Suppressor macrophage (primary cell): ENCODE measurements at places on chromosomes 16 and 17.

GRCh38 chr16:89304181-89304851 lies 86.8 kb downstream of the ZNF778 start:
- DNase-seq, result no peak

DNA sequence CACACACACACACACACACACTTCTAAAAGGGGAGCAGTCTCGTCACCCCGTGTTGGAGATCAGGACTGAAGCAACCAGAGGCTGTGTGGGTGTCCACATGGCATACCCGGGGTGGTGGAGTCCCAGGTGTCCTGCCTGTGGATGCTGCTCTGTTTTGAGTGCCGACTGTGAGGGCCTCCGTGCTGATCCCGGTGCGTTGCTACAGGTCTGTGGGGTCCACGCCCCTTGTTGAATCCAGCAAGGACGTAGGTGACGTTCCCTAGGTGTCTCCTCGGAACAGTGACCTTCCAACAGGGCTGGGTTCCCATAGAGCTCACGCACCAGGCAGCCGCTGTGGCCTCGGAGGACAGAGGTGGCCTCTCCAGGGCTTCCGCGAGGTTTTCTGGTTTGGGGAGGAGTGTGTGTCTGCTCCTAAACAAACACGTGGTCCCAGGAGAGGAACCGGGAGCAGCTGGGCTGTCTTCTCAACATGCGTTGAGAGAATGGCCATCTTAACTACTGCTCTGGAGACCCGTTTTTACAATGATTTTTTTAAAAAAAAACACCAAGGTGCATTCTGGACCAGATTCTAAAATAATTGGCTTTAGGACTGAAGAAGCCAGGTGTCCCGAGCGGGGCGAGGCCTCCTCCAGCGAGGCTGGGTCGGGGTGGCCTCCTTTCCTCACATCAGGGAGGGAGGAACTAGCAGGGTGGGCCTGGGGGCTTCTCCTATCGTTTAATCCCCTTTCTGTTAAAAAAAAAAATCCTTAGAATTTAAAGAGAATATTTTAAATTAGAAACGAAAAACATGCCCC lies 100.6 kb upstream of the ZNF750 start:
- no peak for DNase-seq

- DNase-seq, result no peak
Observed at GRCh38 chr17:81380131-81380530, 15.1 kb upstream of the BAHCC1 start.

DNA sequence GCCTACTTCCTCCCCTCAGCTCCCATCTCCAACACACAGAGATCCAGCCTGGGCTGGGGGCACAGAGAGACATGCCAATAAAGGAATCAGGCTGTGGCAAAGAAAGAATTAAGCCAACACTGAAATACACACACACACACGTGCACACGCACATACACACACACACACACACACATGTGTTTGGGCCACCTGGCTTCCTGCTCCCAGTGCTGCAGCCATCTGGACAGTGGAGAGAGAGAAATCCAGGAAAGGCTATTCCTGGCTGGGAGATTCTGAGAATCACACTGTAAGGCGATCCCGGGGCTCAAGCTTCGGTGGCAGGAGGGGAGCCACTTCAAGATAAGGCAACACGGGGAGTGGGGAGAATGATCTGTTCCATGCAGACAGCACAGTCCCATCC lies 72.4 kb downstream of the NOG start:
- DNase-seq, result no peak

DNA sequence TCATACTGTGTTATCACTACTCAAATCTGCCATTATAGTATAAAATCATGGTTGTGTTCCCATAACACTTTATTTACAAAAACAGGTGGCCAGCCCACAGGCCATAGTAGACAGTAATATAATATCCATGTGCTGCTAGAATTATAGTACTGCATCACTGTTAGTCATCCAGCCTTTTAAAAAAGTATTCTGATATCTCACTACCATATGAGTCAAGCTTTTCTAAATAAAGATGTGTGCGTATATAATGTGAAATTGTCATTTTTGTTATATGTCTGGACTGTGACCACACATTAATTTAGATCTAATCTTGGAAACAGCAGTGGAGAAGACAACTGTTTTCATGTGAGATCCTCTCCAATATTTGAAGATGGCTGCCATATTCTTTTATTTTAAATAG lies 1049.1 kb upstream of the GOT2 start:
- no peak for DNase-seq

- DNase-seq, result no peak
Observed at GRCh38 chr17:71709946-71710345, 410.9 kb upstream of the SOX9 start.

DNA sequence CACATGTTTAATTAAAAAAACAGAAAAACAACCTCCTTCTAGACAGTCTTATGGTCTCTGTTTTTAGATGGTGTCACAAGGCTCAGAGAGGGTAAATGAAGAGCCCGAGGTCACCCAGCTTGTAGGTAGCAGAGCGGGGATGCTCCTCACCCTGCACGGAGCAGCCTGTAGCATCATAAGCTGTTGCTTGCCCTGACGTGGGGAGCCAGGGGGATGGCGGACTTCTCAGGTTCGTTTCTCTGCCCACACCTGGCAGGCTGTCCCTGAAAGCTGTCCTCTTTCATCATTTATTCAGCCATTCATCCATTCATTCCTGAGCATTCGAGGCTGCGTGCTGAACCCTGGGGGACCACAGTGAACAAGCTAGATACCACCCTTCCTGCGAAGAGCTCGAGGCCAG lies 75.7 kb upstream of the KSR1 start:
- no peak for DNase-seq

- no peak for DNase-seq
Observed at GRCh38 chr17:72361892-72362291, 241.1 kb downstream of the SOX9 start.

DNA sequence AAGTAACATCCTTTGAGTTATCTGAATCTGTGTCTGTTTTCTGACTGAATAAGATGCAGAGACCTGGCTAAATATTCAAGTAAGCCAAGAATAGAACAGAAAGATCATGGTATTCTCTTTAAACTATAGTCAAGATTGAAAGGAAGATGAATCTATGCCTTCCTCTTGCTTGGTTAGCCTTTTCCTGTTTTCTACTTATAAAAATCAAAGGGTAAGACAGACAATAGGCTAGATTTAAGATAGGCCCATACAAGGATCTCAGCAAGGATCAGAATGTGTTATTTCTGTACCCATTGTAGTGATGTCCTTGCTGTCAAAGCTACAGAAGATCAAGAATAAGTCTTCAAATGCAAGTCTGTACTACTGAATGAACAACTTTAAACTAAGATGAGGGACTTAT lies 7.0 kb upstream of the CDR2 start:
- no peak for DNase-seq

DNA sequence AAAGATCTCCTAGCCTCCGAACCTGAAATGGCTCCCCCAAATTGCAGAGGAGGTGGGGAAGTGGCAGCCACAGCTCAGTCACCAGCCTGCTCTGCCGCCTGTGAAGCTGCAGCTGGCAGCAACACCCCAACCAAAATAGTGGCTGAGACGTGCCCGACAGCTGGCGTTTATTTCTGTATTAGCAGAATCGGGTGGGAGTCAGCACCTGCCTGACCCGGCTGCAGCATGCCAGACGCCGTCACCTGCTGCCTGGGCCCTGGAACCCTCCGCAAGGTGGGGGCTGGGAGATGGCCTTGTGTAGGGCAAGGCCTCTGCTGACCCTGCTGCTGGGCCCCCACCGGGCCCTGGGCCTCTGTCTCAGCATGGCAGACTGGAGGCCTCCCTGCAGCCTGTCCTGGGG lies 17.5 kb upstream of the PABPN1L start:
- no peak for DNase-seq
